ENCODE measurements at places on chromosomes 5 and 9. TPM values are rescaled to one million over a fixed set of nuclear protein-coding genes. Genes with fewer than 3 reads are reported as not detected.

Gene LRRC19
- total RNA-seq = not detected

Gene GZMA
- not detected for total RNA-seq

Gene FBLL1
- 1.6 TPM for total RNA-seq

Gene VAV2
- total RNA-seq = 7.3 TPM

Gene MAML1
- 16.5 TPM for total RNA-seq

Gene CTXN3
- total RNA-seq = not detected

Gene SPACA9
- 7.3 TPM for total RNA-seq

Gene CCDC192
- total RNA-seq = 2.0 TPM

Gene IFNB1
- total RNA-seq = not detected
